ENCODE measurements at places on chromosomes 2 and 18.

GRCh38 chr2:170530284-170530745 is 184.8 kb upstream of the SP5 start:
- DNase-seq: peak; percentile 67

DNA sequence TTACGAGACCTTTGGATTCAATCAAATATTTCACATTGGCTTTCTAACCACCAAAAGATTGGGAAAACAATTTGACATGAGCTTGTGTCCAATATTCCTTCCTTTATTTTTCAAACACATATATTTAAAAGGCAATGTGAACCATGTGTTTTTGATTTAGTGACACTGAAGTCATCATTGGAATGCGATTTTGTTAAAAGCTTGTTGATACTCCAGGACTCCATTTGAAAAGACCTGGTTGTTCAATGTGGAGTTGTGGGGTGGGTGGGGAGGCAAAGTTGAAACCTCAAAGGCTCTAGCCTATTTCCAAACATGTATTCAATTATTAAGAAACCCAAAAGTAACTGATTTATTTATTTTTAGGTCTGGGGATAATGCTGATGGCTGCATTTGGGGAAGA is 114.1 kb upstream of the TRIB2 start:
- no peak for DNase-seq

DNA sequence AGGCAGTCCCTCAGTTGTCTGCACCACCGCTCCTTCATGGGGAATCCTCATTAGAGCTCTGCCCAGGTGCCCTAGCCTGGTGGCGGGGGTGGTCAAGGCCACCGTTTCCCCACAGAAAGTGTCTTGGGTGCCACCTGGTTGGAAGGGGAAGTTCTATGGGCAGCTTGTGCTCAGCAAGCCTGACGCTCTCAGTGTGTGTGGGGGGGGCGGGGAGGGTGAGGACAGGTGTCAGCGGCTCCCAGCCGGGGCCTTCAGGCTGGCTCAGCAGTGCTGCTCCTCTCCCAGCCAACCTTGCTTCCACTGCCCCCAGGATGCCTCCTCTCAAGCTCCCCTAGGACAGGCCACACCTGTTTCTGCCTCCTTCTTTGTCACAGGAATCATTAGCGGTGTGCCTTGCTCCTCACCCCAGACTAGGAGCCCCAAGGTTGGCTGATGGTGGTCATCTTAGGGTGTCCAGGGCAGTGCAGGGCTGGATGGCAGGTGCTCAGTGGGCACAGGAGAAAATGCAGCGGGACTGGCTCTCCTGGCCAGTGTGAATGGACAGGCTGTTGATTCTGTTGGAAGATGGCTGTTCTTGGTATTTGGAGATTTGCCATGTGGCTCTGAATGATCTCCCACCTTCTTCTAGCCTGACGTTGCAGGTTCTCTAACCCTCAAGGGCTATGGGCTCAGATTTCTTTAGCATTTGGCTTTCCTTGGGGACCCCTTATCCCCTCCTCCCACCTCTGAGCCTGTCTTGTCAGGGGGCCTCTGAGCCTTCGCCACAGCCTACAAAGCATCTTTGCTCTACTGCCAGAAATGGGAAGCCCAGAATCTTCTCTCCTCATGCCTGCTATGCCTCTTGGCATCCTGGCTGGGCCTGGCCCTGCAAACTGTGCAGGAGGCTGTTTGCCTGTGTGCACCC is 185.8 kb upstream of the HS6ST1 start:
- DNase-seq: no peak

GRCh38 chr2:239605976-239606375 is 205.2 kb upstream of the HDAC4 start:
- DNase-seq: no peak

- DNase-seq: no peak
Observed at GRCh38 chr2:113831161-113831560, 58.7 kb upstream of the ACTR3 start.

- no peak for DNase-seq
Observed at GRCh38 chr18:73752965-73753364, 394.7 kb downstream of the FBXO15 start.

DNA sequence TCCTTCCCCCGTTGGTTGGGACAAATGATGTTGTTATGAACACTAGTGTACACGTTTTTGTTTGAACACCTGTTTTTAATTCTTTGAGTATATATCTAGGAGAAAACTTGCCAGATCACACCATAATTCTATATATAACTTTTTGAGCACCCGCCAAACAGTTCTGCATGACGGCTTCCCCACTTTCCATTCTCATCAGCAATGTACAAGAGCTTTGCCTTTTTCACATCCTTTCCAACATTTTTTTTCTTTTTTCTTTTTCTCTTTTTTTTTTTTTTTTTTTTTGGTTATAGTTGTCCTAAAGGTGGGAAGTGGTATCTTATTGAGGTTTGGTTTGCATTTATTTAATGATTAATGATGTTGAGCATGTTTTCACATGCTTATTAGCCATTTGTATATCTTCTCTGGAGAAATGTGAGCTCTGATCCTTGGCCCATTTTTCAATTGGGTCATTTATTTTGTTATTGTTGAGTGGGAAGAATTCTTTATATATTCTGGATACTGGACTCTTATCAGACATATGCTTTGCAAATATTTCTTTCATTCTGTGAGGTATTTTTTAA is 86.9 kb upstream of the ZC3H15 start:
- DNase-seq: no peak

GRCh38 chr2:8454797-8455196 is 227.1 kb upstream of the ID2 start:
- DNase-seq: no peak

- DNase-seq: peak; percentile 37
Observed at GRCh38 chr2:191350826-191351225, 105.6 kb downstream of the MYO1B start.

- no peak for DNase-seq
Observed at GRCh38 chr18:76530846-76531245, 35.8 kb upstream of the ZNF516 start.

DNA sequence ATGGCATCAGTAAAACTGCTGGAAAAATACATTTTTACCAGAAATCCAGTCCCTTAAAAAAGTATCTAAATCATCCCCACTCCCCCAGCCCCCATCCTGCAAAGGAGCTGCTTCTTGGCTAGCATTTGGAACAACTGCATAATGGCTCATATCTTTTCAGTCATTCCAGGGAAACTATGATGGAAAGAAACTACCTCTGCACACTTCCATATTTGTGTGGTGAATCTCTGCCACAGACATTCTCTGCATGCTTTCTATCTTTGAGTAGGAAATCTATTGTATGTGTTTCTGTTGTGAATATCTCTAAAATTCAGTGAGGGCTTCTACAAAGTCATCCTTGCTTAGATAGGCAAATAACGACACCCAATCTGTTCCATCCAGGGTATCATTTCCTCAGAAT is 632.3 kb downstream of the LRP1B start:
- no peak for DNase-seq

All from ACHN (cell line).